Putamen (tissue), 1 donor: ENCODE measurements at places on chromosomes 12 and 14.

DNA sequence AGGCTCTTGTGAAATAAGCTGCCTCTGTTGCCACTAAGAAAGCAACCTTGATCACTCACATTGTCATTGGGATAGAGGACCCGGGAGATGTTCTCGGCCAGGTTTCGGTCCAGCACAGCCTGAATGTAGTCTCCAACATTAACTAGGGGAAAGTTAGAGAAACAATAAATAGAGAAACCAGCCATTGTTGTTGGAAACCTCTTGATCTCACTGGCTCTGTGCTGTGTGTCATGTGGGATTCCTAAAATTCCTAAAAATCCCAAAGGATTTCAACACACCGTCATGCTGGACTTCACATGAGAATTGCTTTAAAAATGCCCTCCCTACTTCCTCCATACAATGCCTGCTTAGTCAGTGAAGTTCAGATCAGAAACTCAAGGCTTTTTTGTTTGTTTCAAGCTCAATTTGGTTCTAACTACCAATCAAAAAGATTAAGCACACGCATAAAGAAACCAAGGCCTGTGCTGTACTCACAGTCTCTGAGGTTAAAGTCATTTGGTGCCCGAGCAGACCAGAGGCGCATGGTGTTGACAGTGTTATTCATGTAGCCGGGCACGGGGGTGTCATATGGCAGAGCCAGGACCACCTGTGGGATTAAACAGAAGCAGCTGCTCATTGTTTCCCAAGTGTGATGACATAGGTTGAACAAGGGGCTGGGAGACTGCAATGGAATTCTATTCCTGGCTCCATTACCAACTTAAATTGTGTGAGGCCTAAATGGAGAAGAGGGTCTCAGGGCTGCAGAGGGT lies 23.6 kb downstream of the PYGL start:
- DNase-seq, result no peak

- no peak for DNase-seq
Observed at GRCh38 chr14:99475660-99476059, 5.0 kb downstream of the SETD3 start.

DNA sequence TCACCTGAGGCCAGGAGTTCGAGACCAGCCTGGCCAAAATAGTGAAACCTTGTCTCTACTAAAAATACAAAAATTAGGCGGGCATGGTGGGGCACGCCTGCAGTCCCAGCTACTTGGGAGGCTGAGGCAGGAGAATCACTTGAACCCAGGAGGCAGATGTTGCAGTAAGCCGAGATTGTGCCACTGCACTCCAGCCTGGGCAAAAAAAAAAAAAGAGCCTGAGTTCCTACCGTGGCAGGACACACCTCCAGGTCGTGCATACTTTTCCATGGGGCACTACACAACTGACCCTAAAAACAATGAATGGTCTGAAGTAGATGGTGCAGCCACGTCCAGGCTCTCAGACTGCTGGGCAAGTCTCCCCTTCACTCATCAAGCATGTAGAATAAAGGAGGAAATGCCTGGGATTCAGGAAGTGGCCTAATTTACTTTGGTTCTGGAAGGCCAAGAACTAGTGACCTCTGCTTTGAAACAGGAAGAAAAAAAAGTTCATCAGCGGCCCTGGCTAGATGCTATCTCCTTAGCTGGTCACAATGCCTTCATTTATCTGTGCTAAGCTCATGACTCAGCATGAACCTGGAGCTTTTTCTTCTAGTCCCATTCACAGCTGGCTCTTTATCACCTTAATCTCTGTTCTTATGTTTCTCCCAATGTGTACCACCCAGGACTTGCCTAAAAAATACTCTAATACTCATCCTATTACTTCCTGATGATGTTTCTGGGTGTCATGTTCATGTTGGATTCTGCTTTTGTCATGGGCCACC lies 55.8 kb upstream of the OR6J1 start:
- no peak for DNase-seq

- no peak for DNase-seq
Observed at GRCh38 chr12:75894965-75895754, 136.4 kb downstream of the PHLDA1 start.

DNA sequence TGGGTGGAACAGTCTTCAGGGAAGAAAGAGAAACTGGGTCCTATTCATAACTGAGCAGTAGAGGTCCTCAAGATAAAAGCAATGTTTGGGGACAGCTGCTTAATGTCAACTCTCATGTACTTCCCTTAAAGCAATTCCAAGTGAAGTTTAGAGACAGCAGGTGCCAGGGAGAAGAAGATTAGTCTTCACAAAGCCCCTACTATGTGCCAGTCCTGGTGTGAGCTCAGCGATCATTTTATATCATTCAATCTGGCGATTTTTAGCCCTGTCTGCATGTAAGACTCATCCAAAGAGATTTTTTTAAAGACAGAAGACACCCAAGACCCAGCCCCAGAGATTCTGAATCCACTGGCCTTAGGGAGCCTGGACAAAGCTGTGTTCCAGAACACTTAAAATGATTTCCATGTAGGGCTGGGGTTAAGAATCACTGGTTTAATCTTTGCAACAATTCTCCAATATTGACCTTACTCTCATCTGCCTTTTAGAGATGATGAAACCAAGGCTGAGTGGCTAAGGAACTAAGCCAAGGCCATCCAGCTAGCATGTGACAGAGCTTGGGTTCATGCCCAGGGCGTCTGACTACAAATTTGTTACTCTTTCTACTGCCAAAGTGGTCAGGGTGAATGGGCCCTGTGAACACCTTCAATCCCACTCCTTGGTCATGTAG lies 404.5 kb upstream of the TBX3 start:
- DNase-seq, result no peak

DNA sequence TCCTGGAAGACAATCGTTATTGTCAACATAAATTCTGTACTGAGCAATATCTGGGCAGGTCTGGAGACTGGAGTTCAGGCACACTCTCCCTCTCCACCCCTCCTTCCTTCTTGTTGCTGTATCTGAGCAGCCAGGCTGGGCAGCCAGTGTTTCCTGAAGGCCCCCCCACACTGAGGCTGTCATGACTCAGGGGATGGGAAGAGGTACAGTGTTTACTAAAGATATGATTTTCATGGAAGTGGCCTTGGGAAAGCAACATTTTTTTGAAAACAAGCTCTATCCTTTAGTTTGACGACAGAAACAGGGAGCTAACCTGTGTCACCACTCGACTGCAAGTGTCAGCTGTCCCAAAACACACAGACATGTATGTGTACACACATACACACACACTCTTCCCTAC lies 1485.4 kb upstream of the TMEM132C start:
- DNase-seq, result no peak

DNA sequence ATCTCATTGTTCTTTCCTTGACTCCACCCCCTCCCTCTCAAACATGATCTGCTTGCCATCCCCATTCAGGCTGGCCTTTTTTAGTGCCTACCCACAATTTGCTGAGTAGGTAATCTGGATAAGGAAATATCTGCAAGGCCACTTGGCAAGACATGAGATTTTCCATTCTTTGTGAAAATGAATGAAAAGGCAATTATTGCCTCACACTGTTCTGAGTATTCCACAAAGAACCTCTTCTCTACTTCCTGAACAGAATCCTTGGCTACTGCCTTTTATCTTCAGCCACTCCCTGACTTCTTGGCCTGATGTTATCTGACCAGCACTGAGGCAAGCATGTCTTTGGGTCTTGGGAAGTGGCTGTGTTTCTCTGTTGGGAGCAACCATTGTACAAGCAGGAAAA lies 263.2 kb upstream of the ATP2B1 start:
- DNase-seq, result no peak

- no peak for DNase-seq
Observed at GRCh38 chr12:131333621-131334440, 377.1 kb upstream of the SFSWAP start.
